ENCODE measurements at places on chromosomes 12 and 14. TPM values are rescaled to one million over a fixed set of nuclear protein-coding genes. Genes with fewer than 3 reads are reported as not detected.

The OTX2 gene
- total RNA-seq, result not detected

DNA sequence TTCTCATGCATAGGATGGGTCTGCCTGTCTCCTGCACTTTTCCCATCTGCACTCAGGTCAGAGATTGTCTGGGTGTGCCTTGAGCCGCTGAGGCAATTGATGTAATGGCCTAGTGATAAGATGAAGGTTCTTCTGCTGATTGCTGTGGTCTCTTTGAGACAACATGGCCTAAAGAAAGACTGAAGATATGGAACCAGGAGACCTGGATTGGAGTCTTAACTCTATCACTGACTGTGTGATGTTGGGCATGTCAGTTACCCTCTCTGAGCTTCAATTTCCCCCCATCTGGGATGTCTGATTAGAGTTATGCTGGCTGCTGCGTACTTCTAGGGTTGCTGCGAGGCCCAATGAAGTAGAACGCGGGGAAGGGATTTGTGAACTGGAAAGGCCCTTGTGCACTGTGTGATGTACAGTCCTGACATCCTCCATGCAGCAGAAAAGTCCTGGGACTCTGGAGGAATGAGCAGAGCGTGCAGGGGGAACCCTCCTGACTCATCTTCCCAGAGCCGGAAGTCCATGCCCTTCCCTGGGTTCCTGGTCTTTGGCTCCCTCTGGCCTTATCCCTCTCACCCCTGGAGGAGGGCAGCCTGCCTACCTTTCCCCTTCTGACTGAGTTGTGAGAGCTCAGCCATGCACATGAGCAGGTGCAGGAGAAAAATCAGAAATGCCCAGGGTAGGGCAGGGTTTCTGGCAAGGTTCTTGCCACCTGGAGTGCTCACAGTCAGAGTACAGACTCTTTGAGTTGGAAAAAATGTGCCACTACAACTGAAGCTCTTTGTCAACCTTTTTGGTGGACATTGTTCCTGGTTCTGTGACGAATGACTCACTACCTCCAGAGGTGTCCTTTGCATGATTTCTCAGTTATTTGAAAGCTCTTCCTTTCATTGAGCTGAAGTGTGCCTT is 21.1 kb downstream of the PLEKHD1 start:
- DNase-seq, result peak; percentile 44

- no peak for DNase-seq
These were observed 43.3 kb downstream of the NCKAP5L start for GRCh38 chr12:49784756-49785409.

The OTOGL gene
- total RNA-seq, result 0.23 TPM

DNA sequence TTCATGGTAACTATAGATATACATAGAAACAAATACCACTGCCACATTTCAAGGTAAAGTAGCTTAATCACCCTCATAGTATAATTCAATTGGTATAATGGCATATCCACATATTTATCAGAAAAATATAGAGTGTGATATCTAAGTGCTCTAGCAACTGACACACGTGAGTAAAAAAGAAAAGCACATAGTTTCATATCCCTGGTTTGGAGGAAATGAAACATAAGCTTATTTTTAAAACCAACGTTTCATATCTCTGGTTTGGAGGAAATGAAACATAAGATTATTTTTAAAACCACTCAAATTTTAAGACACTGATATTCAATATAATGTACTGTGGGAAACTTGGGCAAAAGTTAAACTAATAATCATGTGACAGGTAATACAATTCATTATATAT is 2.1 kb downstream of the OR6C70 start:
- DNase-seq, result no peak

DNA sequence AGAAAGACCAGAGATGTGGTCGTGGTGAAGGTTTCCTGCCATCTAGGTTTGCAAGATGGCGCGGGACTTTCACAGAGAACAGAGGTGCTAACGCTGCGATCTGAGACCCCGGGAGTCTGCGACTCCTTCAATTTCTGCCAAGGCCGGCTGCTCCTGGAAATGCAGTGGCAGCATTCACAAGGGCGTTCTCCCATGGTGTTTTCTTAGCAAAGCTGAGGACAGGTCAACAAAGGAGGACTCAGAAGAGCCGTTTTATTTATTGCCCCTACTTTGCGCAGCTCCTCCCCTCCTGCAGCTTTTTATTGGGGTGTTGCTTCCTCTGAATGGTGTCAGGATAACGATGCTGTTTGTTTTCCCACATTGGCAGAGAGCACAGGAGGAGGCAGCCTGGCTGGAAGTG is 86.3 kb downstream of the TMEM132C start:
- no peak for DNase-seq

DNA sequence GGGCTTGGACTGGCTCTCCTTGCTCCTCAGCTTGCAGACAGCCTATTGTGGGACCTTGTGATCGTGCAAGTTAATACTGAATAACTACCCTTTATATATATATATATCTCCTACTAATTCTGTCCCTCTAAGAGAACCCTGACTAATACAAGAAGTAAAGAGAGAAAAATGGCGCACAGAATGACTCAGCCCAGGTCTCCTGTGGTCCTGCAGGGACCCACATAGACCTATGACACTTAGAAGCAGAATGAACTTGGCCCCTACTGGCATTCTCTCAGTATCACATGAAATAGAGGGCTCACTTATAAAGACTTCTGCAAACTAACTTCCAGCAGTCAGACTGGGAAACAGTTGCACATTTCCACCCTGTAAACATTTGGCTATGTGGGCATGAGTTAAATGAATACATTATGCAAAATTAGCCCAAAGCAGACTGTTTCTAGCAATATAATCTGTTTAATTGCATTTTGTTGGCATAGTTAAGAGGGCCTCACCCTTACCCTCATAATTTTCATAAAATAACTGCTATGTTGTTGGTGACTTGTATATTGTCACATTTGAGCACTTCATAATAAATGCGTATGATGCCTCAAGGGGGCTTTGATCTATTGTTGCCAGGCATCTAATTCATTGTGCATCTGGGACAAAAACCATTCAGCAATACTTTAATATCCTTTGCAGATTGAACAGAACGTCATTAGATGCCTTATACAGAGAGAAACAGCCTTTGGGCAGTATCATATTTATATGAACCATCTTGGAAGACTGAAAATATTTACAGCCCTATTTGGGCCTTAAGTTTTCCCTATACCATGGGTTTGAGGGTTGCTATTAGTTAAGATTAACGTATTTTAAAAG is 349.7 kb upstream of the DIO2 start:
- no peak for DNase-seq

GRCh38 chr12:44441155-44441554 is 435.0 kb downstream of the NELL2 start:
- no peak for DNase-seq

- DNase-seq, result no peak
These were observed 47.6 kb upstream of the ATP2B1 start for GRCh38 chr12:89756194-89756584.

GRCh38 chr12:63037746-63038712 is 103.1 kb upstream of the PPM1H start:
- DNase-seq, result no peak

DNA sequence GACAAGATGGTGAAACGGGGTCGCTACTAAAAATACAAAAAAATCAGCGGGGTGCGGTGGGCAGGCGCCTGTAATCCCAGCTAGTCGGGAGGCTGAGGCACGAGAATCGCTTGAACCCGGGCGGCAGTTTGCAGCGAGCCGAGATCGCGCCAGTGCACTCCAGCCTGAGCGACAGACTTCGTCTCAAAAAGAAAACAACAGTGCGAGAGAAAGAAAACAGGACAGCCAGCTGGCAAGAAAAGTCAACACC is 633 bp upstream of the RNU4-2 start:
- DNase-seq, result no peak

GRCh38 chr12:45779936-45780335 is 50.4 kb downstream of the ARID2 start:
- no peak for DNase-seq

- no peak for DNase-seq
These were observed 108.2 kb upstream of the GPHB5 start for GRCh38 chr14:63426838-63427352.

GRCh38 chr14:23727566-23728335 is 91.6 kb downstream of the DHRS2 start:
- no peak for DNase-seq

The BICDL1 gene
- 10.0 TPM for total RNA-seq

DNA sequence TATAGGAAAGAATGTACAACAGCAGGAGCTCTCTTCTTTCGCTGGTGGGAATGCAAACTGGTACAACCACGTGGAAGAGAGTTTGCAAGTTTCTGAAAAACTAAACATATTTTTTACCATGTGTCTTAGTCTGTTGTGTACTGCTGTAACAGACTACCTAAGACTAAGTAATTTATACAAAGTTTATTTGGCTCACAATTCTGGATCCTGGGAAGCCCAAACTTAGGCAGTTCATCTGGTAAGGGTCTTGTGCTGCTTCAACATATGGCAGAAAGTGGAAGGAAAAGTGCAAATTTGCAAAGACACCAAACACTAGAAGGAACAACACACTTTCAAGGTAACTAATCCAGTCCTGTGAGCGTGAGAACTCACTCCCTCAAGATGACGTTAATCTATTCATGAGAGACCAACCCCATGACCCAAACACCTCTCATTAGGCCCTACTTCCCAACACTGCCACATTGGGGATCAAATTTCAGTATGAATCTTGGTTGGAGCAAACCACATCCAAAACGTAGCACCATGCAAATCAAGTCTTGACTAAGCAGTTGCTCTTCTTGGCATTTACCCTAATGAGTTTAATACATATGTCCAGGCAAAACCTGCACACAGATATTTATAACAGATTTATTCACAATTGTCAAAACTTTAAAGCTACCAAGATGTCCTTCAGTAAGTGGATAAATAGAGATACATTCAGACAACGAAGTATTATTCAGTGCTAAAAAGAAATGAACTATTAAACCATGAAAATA is 481.9 kb upstream of the FOXG1 start:
- no peak for DNase-seq

DNA sequence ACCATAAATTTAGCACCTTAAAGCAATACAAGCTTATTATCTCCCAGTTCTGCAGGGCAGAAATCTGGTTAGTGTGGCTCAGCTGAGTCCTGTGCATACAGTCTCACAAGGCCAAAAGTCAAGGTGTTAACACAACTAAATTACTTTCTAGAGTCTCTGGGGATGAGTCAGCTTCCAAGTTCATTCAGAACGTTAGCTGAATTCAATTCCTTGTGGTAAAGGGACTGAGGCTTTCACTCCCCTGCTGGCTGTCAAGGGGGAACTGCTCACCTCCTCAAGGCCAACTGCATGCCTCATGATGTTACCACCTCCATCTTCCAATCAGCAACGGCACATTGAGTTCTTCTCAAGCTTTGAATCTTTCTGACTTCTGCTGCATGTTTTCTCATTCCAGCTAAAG is 27.6 kb downstream of the EML5 start:
- no peak for DNase-seq

DNA sequence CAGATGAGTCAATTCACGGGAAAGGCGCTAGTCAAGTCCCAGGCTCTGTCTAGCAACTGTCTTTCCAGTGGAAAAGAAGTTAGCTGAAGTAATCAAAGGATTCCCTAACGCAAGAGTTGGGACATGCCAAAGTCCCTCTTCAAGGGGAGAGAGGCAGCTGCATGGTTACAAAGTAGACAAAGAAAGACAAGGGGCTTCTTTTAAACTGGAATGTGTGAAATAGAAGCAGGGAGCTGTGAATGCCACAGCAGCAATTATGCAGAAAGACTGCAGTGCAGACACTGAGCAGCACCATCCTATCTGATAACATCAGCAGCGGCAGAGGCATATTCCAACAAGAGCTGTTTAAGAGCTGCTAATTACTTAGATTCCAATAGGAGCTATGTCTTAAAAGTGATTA is 12.5 kb upstream of the CIPC start:
- no peak for DNase-seq

- DNase-seq, result no peak
These were observed 2.7 kb downstream of the RAP1B start for GRCh38 chr12:68613209-68613904.

The TMPRSS12 gene
- not detected for total RNA-seq

GRCh38 chr12:615620-616019 is 47.6 kb downstream of the NINJ2 start:
- no peak for DNase-seq

The GLT1D1 gene
- 41.4 TPM for total RNA-seq

DNA sequence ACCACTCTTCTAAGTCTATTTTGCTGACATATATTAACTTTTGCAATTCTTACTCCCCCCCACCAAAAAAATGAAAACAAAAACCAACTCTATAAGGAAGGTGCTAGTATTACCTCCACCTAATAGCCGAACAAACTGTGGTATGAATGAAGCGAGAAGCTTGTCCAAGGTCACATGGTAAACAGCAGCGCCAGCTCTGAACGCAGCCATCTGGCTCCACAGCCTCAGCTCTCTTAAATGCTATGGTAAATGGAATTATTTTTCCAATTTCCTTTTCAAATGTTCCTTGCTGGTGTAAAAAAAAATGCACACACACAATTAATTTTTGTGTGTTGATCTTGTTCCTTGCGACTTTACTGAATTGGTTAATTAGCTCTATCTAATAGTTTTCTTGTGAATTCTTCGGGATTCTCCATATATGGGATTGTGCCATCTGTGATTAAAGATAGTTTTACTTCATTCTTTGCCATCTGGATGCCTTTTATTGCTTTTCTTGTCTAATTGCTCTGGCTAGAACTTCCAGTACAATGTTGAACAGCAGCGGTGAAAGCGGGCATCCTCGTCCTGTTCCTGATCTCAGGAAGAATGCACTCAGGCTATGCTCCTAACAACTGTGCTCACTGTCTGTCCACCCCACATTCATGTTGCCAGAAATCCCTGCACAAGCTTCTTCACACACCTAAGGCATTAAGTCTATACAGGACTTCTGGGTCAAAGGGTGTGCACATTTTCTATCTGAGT is 10.7 kb upstream of the C12orf76 start:
- DNase-seq, result no peak

GRCh38 chr14:105760691-105761344 is 234.4 kb downstream of the TMEM121 start:
- peak; percentile 52 for DNase-seq

GRCh38 chr12:98419081-98419794 is 96.2 kb upstream of the TMPO start:
- DNase-seq, result no peak

The PLEKHD1 gene
- total RNA-seq, result not detected

Data from spleen (tissue), 13 donors.